Adipocyte (in vitro differentiated cells): ENCODE measurements at places on chromosomes 4 and X.

GRCh38 chrX:149458586-149458985 is 46.5 kb downstream of the IDS start:
- DNase-seq: no peak

DNA sequence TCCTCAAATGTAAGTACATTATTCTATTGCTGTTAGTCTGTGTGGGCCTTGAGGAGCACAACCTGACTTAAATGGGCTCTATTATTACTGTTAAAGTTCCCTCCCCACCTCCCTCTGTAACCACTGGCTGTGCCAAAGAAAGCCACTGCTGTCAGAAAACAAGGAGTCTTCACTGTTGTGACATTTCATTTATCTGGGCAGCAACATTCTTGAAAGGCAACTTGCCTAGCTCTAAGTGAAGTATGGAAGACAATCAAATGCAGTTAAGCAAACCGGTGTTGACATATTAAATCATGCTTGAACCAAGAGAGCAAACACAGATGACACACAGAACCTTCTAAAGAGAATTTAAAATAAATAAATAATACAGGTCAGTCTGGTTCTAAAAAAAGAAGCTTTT is 81.0 kb downstream of the EPHA5 start:
- no peak for DNase-seq

- no peak for DNase-seq
These were observed 57.5 kb downstream of the TEC start for GRCh38 chr4:48212165-48212564.

DNA sequence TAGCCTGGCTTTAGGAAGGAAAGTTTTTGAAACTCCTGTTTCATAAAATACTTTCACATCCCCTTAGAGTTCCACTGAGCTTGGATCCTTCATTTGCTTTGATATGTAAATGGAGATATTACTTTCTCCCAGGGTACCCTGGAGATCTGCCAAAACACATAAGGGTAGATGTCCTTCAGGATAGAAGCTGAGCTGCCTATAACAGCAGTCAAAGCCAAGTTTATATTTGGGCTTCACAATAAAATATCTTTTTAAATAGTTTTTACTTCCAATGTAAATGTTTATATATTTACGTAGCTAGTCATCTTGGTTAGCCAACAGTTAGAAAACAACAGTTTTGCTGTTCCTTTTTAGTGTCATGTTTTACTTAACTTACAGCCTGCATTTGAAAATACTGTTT is 742.3 kb upstream of the POU3F4 start:
- no peak for DNase-seq

DNA sequence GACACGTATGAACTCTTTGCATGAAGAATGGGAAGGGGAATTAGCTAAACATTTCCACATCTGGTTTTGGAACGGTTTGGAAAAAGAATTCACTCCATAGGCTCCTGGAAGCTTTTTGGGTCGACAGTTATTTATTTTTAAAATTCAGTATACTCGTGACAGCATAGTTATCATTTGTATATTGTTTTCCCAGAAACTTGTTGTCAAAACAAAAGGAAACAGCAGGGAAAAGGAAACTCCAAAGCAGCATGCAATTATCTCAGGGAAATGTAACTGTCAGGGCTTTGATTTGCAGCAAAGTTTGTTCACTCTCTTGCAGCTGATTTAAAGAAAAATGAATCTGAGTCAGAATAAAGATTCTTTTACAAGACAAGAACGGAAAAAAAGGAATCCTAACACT is 86.5 kb downstream of the PLAC1 start:
- DNase-seq: peak; percentile 37

DNA sequence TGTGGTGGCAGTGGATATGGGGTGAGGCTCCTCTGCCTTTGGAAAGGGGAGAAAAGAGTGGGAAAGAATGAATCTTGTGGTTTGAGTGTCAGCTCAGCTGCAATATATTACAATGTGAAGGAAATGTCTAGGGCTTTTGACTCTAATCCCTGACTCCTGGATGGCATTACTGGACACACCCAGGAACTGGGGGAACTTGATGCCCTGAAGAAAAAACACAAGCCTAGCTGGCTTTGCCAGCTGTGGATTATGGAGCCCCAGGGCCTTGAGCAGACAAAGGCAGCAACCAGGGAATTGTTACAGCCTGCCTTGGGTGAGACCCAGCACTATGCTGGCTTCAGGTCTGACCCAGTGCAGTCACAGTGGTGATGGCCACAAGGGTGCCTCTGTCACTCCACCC is 57.1 kb upstream of the CYSLTR1 start:
- no peak for DNase-seq

GRCh38 chrX:14504960-14505538 is 24.3 kb upstream of the GLRA2 start:
- no peak for DNase-seq

GRCh38 chr4:39259571-39260330 is 77.4 kb downstream of the WDR19 start:
- DNase-seq: peak; percentile 34

GRCh38 chr4:30716158-30716557 is 4.0 kb upstream of the PCDH7 start:
- DNase-seq: peak; percentile 80

DNA sequence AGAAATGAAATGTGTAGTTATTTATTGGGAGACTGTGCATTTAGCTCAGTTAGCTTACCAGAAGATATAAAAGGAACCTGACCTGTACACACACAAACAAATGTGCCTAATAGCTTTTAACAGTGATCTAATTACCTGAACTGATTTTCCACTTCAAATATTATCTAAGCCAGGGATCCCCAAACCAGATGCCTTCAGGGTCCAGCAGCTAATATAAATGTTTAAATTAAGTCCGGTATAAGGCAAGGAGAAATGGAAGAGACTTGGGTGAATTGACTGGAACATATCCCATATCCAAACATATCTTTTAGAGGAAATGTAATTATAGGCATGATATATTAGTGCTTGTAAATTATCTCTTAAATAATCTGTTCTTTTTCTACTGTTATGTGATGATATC is 66.7 kb downstream of the CNKSR2 start:
- no peak for DNase-seq

- no peak for DNase-seq
These were observed 811 bp downstream of the SRD5A3 start for GRCh38 chr4:55346851-55347255.

- no peak for DNase-seq
These were observed 413.3 kb downstream of the MID1IP1 start for GRCh38 chrX:39214387-39215126.

- DNase-seq: peak; percentile 39
These were observed 118.0 kb upstream of the EDNRA start for GRCh38 chr4:147362938-147363337.

DNA sequence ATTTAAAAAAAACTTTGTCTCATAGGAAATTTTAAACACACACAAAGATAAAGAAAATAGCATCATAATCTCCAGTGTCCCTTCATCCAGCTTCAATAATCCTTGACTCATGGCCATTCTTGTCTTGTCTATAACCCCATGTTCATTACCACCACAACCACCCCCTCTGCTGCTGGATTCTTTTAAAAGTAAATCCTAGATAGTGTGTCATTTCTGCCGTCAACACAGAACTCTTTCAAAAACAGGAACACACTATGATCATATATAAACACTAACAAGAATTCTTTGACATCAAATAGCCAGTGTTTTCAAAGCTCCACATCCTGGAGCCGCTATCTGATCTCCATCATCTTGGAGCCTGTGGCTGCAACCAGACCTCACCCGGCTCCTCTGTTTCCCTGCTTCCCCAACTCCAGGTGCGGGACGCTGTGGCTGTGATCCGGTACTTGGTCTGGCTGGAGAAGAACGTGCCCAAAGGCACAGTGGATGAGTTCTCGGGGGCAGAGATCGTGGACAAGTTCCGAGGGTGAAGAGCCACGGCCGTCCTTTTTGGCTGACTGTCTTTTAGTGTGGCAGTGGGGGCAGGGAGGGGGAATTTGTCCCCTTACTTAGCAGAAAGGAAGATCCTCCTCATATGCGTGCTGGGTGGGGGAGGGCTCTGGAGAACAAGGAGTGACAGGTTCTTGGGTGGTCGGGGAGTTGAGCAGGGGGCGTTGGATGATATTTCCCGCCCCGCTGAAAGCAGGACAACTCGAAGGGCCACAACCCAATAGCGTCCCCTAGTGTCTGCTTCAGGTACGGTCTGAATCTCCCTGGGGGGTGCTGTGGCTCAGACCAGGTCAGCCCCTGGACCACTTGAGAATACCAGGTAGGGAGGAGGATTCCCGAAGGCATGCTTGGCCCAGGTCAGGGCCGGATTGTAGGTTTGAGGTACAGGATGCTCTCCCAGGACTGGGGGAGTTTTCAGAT is 15.6 kb downstream of the XPNPEP2 start:
- DNase-seq: no peak

GRCh38 chr4:42445038-42445437 is 47.8 kb downstream of the SHISA3 start:
- no peak for DNase-seq

GRCh38 chr4:76283900-76284299 is 22.6 kb upstream of the STBD1 start:
- DNase-seq: no peak

DNA sequence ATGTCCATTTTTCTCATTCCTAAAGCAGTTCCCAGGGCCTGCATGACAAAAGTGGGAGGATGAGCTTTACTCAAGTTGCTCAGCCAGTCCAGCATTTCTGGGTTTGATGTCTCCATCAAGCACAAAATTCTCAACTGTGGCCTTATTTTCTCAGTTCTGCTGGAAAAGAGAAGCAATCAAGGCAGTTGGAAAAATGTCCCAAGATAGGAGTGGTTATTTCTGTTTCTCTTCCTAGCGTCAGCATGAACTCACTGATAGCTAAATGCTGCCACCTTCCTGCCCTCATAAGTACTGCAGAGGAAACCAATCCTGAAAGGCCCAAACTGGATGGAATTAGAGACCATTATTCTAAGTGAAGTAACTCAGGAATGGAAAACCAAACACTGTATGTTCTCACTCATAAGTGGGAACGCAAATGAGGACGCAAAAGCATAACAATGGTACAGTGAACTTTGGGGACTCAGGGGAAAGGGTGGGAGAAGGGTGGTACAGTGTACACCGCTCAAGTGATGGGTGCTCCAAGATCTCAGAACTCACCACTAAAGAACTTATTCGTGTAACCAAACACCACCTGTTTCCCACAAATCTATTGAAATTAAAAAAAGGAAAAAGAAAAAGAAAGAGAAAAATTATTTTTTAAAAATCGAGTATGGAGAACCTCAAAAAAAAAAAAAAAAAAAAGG is 29.6 kb downstream of the ADH7 start:
- DNase-seq: peak; percentile 92

- no peak for DNase-seq
These were observed 14.0 kb downstream of the DSPP start for GRCh38 chr4:87622303-87622702.

- no peak for DNase-seq
These were observed 362.2 kb downstream of the SMARCA1 start for GRCh38 chrX:129161108-129161507.
